ENCODE measurements at places on chromosomes 6 and 20.

DNA sequence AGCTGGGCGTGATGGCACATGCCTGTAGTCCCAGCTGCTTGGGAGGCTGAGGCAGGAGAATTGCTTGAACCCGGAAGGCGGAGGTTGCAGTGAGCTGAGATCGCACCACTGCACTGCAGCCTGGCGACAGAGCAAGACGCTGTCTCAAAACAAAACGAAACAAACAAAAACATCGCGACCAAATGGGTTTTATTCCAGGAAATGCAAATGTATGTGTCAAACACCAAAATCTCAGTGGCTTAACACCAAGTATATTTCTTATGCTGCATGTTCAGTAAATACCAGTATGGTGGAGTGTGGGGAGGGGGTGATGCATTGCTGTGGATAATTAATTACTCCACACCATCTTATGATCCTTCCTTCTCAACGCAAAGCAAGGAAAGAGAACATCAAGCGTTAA, 28.1 kb downstream of the ACTR5 start:
- no peaks in the 10 kb centered on the region for H3K27me3 ChIP-seq
- no peak overlapping the region for H3K27ac ChIP-seq
- H3K36me3 ChIP-seq = no peaks in the 10 kb centered on the region
- H3K4me1 ChIP-seq = peaks cover 13% of the 10 kb centered on the region
- DNase-seq = no peak

DNA sequence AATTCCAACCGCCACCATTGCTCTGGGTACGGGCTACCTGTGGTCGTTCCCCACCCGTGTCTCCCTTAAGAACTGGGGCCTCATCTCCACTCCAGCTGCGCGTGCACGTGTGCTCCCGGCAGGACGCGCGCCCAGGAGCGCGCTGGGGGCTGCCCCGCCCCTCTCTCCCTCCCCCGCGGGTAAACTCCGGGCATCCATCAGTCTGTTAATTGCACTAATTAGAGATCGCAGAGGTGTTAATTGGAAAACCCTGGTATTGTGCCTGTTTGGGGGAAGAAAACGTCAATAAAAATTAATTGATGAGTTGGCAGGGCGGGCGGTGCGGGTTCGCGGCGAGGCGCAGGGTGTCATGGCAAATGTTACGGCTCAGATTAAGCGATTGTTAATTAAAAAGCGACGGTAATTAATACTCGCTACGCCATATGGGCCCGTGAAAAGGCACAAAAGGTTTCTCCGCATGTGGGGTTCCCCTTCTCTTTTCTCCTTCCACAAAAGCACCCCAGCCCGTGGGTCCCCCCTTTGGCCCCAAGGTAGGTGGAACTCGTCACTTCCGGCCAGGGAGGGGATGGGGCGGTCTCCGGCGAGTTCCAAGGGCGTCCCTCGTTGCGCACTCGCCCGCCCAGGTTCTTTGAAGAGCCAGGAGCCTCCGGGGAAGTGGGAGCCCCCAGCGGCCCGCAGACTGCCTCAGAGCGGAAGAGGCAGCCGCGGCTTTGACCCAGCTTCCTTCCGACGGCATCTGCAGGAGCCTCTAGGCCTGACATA, 14.4 kb downstream of the FOXP4 start:
- DNase-seq = no peak
- no peaks in the 10 kb centered on the region for H3K4me1 ChIP-seq
- H3K4me3 ChIP-seq = no peak overlapping the region

- no peak overlapping the region for H3K4me3 ChIP-seq
- no peaks in the 10 kb centered on the region for H3K4me1 ChIP-seq
- H3K27me3 ChIP-seq = no peaks in the 10 kb centered on the region
- peak; percentile 21 for DNase-seq
- peaks cover 12% of the 10 kb centered on the region for H3K36me3 ChIP-seq
These were observed 38.2 kb downstream of the PYGB start for GRCh38 chr20:25285856-25286798.

GRCh38 chr6:149468179-149468578, 16.6 kb downstream of the ZC3H12D start:
- DNase-seq = no peak
- H3K27ac ChIP-seq = no peak overlapping the region
- no peaks in the 10 kb centered on the region for H3K27me3 ChIP-seq
- no peak overlapping the region for H3K4me3 ChIP-seq
- no peaks in the 10 kb centered on the region for H3K4me1 ChIP-seq

DNA sequence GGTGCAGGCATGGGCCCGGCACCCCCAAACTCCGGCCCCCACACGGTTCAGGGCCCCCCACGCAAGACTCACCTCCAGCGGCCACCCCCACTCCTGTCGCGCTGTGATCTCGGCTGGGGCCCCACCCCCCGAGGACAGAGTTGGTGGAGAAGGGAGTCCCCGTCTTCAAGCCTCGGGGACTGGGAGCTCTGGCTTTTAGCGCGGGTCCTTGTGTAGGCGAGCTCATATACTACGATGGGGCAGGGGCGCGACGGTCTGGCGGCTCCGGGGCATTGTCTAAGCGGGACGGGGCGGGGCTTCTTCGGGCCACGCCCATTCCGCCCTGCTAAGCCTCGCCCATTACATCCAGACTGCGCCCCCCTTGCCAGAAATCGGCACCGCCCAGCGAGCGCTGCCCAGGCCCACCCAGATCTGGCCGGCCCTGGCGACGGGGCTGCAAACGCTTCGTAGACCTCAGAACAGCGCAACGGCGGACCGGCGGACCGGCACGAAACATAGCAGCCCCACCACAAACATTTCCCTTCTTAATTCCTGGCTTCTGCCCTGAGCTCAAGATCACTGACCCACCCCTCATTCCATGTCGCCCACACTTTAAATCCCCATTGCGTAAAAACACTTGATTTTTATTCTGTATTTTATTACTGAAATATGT, 1.0 kb upstream of the DDAH2 start:
- peak overlapping the region; percentile 81 for H3K4me3 ChIP-seq
- peaks cover 15% of the 10 kb centered on the region for H3K4me1 ChIP-seq
- peaks cover 37% of the 10 kb centered on the region for H3K36me3 ChIP-seq
- no peak overlapping the region for H3K27ac ChIP-seq
- H3K27me3 ChIP-seq = no peaks in the 10 kb centered on the region
- DNase-seq = peak; percentile 62

GRCh38 chr6:28105245-28105639, 19.2 kb upstream of the ZSCAN16 start:
- no peaks in the 10 kb centered on the region for H3K36me3 ChIP-seq
- H3K27ac ChIP-seq = no peak overlapping the region
- peaks cover 11% of the 10 kb centered on the region for H3K4me1 ChIP-seq
- H3K27me3 ChIP-seq = peaks cover 7% of the 10 kb centered on the region

DNA sequence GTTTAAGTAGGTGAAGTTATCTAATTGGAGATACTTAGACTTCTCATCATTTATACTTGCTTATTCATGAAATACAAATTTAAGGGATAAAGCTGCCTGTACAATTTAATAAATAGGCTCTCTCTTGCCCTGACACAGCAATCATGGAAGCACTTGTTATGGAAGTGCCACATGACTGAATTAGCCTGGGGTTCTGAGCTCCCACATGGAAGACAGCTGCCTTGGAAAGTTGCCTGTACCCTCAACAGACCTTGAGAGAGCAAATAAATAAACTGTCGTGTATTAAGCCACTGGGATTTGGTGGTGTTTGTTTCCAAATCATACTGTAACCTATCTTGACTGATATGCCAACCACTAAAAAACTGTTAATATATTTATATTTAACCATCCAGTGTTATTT, 87.0 kb upstream of the RSPO3 start:
- no peak overlapping the region for H3K27ac ChIP-seq
- H3K27me3 ChIP-seq = no peaks in the 10 kb centered on the region
- peaks cover 6% of the 10 kb centered on the region for H3K4me1 ChIP-seq
- H3K4me3 ChIP-seq = no peak overlapping the region

DNA sequence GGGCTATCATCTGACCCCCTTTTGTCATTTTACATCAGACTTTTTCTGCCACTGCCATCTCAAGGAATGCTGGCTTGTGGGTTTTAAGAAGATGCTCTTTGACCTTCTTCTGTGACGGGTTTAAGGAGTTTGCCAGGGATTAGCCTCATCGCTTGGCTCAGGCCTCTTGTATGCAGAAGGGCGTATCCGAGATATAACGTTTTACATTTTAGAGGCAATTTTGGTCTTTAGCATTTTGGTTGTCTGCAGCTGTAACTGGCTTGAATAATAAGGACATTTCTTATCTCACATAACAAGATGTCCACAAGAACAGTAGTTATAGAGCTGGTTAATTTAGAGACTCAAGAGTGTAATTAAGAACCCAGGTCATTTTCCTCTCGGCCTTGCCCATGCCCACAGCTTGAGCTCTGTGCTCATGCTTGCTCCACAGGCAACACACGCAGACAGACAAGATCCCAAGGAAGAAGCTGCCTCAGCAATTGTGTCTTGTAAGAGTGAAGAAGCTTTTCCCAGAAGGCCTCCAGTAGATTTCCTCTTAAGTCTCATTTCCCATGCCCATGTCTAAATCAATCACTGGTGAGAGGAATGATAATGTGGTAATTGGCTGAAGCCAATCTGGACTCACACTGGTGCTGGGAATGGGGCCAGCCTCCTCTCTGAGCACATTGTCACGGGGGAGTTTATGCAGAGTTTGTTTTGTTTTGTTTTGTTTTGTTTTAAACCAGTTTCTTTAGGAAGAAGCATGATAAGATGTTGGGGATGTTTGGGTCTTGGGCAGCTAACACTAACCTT, 36.8 kb downstream of the PTCHD4 start:
- peaks cover 14% of the 10 kb centered on the region for H3K4me1 ChIP-seq
- no peaks in the 10 kb centered on the region for H3K36me3 ChIP-seq
- H3K4me3 ChIP-seq = no peak overlapping the region
- no peak for DNase-seq
- no peaks in the 10 kb centered on the region for H3K27me3 ChIP-seq

- H3K36me3 ChIP-seq = no peaks in the 10 kb centered on the region
- H3K4me3 ChIP-seq = no peak overlapping the region
- peaks cover 15% of the 10 kb centered on the region for H3K27me3 ChIP-seq
- DNase-seq = no peak
- no peaks in the 10 kb centered on the region for H3K4me1 ChIP-seq
These were observed 6.4 kb upstream of the MDGA1 start for GRCh38 chr6:37704066-37704465.

DNA sequence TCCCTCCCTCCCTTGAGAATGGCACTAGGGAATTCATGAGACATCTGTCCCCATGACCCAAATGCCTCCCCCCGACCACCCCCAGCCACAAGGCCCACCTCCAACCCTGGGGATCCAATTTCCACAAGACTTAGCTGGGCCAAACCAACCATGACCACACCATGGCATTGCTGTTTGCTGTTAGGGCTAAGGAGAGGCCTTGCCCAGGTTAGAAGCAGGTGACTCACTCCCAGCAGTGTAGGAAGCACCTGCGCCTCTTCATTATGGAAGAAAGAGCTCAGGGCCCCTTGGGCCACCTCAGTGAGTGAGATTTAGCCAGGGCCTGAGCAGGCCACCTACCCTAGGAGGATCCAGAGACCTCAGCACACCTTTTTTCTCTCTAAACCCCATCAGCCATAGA, 337.9 kb downstream of the TAF4 start:
- H3K4me3 ChIP-seq = no peak overlapping the region
- no peaks in the 10 kb centered on the region for H3K36me3 ChIP-seq
- H3K4me1 ChIP-seq = no peaks in the 10 kb centered on the region

- 0 out of 2 replicates have a peak, but pooled peaks cover 5% of the 10 kb centered on the region for H3K4me1 ChIP-seq
- peaks cover 7% of the 10 kb centered on the region for H3K36me3 ChIP-seq
- no peak for DNase-seq
- H3K27ac ChIP-seq = no peak overlapping the region
- H3K4me3 ChIP-seq = no peak overlapping the region
- H3K27me3 ChIP-seq = no peaks in the 10 kb centered on the region
These were observed 41.7 kb downstream of the PMEPA1 start for GRCh38 chr20:57667924-57668782.

DNA sequence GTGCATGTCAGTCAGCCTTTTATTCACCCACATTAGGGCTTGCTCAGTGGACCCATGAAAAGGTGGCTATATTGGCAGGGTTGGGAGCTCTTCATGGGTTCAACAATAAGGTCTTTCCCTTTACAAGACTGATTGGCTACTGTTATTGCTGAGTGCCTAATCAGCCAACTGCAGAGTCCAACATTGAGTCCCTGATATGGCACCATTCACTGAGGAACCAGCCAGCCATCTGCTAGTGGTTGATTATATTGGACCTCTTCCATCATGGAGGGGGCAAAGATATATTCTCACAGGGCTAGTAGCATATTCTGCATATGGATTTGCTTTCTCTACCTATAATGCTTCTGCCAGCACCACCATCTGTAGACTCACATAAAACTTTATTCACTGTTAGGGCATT, 69.9 kb downstream of the CDKAL1 start:
- no peak for DNase-seq
- H3K27ac ChIP-seq = no peak overlapping the region
- H3K27me3 ChIP-seq = no peaks in the 10 kb centered on the region

DNA sequence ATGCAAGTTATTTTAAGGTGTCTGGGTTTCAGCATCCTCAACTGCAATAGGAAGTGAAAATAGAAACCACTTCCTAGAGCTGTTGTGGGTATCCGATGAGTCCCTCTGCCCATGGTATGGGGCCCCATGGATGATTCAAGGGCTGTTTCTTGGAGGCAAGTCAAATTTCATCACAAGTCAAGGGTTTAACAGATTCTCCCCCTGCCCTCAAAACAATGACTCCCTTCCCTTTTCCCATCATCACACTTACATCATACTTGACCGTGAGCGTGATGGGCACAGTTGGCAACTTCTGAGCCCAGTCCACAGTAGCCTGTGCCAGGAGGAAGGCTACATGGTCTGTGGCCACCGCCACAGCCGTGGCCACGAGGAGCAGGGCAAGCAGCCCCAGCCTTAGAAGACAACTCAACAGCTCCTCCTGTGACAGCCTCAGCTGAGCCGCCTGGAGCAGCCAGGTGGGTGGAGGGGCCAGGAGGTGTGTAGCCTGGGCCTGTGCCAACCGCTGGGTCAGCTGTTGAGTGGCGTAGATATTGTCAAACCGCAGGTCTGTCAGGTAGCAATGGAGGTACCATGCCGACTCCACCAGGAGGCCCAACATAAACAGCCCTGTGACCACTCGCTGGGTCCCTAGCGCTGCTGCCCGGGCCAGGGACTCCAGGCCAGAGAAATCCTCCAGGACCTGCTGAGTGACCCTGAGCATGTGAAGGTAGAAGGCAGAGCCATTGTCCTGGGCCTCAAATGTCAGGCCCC, 5.2 kb downstream of the OCSTAMP start:
- no peak for DNase-seq
- no peak overlapping the region for H3K27ac ChIP-seq
- no peak overlapping the region for H3K4me3 ChIP-seq
- H3K36me3 ChIP-seq = no peaks in the 10 kb centered on the region
- H3K4me1 ChIP-seq = no peaks in the 10 kb centered on the region
- peaks cover 84% of the 10 kb centered on the region for H3K27me3 ChIP-seq

DNA sequence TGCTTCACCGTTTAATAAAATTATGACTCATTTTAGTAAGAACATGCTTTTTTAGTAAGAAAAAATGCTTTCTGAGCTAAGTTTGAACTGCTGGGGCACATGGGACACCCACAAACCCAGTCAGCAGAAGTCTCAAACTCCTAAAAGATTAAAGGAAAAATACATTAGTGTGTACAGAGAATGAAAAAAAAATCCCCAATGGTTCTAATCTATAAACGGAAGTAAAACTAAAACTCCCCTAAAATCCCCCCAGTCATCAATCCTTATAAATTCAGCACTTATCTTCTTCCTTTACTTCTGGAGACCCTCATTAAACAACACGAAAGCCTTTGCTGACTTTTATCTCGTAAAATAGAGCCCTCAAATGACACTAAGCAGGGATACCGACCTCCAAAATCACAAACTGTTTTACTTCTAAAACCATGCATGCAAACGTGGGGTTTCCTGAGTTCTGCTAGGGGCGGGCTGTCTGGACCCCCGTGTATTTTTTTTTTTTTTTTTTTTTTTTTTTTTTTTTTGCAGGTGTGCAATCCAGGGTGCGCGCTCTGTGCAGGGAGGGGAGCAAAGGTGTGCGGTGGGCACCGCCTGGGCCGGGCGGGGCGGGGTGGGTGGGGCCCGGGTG, 1.1 kb upstream of the MYB start:
- H3K4me3 ChIP-seq = peak overlapping the region; percentile 68
- H3K36me3 ChIP-seq = no peaks in the 10 kb centered on the region
- H3K4me1 ChIP-seq = peaks cover 28% of the 10 kb centered on the region
- H3K27ac ChIP-seq = no peak overlapping the region
- DNase-seq = no peak
- peaks cover 23% of the 10 kb centered on the region for H3K27me3 ChIP-seq

Measured in PC-9 (cell line).